GM18507 (cell line): ENCODE measurements at places on chromosomes 13 and 19.

DNA sequence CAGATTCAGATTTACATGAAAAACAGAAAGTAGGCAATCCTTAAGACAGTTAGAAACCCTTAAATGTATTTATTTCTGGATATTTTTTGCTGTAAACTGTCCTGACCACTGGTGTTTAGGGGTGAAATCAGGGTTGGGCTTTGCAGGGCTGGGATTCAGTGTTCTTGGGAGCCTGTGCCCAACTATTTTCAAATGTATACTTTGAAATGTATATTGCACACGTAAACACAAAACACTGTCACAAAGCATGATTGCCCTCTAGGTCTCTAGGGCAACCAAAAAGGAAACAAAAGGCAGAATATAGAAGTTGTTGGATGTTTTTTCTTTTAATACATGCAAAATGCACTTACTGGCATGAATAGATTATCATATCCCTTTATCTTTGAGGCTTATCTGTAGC is 1185.4 kb downstream of the DIAPH3 start:
- DNase-seq, result no peak

DNA sequence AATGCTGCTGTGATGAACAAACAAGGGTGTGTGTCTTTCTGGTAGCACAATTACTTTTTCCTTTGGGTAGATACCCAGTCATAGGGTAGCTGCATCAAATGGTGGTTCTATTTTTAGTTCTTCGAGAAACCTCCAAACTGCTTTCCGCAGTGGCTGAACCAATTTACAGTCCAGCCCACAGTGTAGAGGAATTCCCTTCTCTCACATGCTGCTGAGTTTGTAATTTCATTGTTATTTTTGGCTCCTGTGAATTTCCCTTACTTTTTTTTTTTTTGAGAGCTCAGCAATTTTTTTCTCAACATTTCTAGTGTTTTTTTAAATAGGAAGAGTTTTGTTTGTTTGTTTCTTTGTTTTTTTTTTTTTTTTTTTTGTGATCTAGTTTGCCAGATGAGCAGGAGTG is 37.5 kb upstream of the ADGRE1 start:
- DNase-seq, result no peak

DNA sequence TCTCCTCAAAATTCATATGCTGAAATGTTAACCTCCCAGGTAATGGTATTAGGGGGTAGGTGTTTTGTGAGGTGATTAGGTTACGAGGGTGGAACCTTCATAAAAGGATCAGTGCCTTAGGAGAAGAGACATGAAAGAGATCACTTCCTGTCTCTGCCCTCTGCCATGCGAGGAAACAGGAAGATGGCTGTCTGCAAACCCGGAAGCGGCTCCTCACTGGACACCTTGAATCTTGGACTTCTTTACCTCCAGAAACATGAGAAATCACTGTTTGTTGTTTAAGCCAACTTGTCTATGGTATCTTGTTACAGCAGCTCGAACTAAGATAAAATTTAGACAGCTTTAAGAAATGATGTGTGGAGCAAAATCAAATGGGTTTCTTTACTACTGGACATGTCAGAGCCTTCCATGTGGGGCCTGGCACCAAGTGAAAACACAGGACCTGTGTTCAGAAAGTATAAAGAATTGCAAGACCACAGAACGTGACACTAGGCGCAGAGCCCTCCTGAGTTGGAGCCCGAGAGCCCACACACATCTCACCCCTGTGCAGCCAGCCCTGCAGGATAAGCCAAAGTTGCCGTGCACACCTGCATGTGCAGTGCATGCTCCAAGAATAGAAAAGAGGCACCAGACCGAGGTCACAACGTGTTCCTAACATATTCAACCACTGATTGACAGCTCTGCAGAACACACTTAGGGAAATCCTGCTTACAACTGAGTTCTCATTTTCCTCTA is 112.5 kb upstream of the UQCRFS1 start:
- DNase-seq, result no peak

- peak; percentile 39 for DNase-seq
Measured at GRCh38 chr13:39616087-39616694, 13.2 kb upstream of the LHFPL6 start.

- no peak for DNase-seq
Measured at GRCh38 chr19:4473011-4473762, 1.1 kb downstream of the HDGFL2 start.

- DNase-seq, result no peak
Measured at GRCh38 chr19:40598121-40598917, 2.9 kb upstream of the LTBP4 start.

DNA sequence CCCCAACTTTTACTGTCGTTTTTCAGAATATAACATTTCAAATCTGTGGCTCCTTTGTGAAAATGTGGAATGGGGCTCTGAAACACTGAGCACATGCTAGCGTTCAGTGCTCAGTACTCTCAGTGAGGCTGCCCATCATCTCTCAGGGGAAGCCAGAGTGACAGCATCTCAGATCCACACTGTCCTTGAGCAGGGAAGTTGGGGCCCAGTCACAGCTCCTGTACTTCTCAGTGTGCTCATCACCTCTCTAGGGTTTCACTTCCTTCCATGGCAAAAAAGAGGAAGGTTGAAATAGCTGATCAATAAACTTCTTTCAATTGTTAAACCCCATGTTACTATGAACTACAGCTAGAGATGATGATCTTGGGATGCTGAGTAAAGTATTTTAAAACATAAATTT is 565.9 kb upstream of the SPRY2 start:
- DNase-seq, result no peak

GRCh38 chr19:29660835-29661234 is 4.4 kb upstream of the PLEKHF1 start:
- DNase-seq, result no peak

- DNase-seq, result no peak
Measured at GRCh38 chr13:49220036-49220855, at the start of gene MLNR. TSS of gene MLNR (plus strand) at chr13:49220338. CDS start at chr13:49220338, 0 bp downstream.

GRCh38 chr13:84208246-84208910 is 326.1 kb upstream of the SLITRK1 start:
- no peak for DNase-seq

DNA sequence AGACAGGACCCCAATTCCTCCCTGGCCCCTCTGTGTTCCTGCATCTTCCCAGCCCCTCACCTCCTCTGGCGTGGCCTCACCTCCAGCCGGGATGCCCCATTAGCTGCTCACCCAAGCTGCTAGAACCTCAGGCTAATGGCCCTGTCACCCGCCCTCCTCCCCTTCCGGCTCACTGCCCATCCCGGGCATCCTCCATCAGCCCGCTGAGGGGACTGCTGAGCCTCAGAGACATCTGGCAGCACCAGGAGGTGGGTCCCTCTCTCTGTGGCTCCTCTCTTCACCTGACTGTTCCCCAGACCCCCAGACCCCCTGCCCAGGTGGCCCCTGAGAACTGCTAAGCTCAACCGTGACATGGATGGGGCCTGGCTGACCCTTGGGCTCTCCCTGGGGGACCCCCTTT is 2.9 kb downstream of the FFAR1 start:
- DNase-seq, result no peak

DNA sequence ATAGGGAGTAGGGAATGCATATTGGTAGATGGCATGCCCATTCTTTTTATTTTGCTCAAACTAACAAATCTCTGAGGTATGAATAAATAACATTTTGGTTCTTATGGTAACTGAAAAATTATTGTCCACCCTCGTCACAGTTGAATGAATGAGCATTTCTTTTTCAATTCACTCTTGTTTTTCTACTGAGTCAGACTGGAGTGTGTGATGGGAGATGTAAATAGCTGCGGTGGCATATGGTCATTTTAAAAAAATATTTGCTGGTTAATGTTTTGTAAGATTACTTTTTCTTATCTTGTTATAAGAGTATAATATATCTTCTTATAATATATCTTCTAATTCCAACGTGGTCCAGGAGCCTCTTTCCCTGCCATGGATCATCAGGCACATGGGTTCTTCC is 586.5 kb downstream of the SLITRK5 start:
- no peak for DNase-seq

- DNase-seq, result no peak
Measured at GRCh38 chr19:46616631-46617322, 8.1 kb downstream of the PTGIR start.

DNA sequence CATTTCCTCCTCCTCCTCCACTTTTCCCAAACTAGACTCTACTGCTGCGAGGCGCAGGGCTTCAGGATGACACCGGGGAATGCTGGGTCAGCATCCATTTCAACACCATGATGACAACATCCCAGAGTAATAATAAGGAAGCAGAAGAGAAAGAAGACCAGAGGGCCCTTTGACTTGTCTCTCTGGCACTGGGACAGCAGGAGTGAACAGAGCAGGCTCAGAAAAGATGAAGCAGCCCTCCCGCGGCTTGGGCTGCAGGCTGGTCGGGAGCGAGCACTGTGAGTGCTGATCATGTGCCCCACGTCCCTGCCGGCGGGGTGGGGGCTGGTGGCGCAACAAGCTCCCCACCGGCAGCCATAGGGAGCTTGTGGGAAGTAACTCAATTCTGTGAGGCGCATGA is 30.5 kb downstream of the RANBP3 start:
- no peak for DNase-seq

GRCh38 chr13:73421310-73421912 is 362.6 kb downstream of the KLF5 start:
- DNase-seq, result no peak

- no peak for DNase-seq
Measured at GRCh38 chr19:7788933-7789323, 25.9 kb downstream of the CLEC4M start.

DNA sequence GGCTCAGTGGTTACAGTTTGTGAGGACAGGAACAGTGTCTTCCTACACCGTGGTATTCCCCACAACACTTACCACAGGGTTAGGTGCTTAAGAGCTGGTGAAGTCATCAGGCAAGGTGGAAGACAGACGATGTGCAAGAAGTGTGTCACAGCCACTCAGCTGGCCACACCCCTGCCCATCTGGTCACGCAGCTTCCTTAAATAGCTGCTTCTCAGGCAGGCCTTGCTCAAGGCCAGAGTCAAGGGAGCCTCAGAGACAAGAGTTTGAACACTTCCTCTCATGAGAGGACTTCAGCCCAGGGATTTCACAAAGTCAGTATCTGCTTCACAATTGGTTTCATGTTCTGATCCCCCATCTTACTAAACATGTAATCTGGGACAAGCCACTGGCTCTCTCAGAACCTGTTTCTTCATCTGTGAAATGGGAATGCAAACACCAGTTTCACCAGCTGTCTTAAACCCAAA is 80.3 kb upstream of the FRY start:
- peak; percentile 30 for DNase-seq

- no peak for DNase-seq
Measured at GRCh38 chr13:36606060-36606459, 67.8 kb upstream of the SERTM1 start.

- DNase-seq, result no peak
Measured at GRCh38 chr19:41801792-41802211, 5.4 kb downstream of the CEACAM3 start.

GRCh38 chr13:100540621-100541020 is 48.0 kb downstream of the GGACT start:
- DNase-seq, result no peak

DNA sequence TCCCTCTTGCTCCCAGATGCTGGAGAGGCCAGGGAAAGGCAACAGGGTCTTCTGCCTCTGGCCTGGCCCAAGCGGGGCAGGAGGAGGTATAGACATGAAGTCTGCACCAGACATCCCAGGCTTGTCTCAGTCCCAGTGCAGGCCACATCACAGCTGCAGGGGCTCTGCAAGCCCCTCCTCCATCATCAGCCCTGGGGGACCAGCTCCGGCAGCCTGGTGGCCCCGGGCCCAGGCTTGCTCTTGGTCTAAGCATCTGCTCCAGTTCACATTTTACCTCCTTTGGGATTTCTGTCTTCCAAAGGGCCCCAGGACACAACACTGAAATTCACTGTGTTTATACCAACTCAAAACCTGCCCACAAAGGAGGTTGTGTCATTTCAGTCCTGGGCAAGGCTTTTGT is 359.4 kb downstream of the ZNF536 start:
- DNase-seq, result no peak

DNA sequence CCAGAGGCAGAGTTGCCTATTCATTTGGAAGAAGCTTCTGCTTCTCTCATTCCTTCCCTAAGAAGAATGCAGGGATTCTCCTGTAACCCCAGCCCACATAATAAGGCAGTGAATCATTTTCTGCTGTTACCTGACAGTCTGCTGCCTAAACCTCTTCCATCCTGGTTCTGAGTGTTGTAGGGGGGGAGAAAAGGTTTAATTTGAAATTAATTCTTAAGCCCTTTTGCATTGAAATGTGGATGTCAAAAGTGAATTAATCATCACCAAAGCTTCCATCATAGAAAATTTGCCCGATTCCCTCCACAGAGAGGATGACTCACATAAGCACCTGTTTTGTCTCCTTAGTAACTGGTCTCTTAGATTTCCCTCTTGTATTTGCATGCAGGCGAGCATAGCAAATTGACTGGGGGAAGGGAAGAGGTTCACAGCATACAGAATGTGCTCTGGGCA is 146.7 kb upstream of the FNDC3A start:
- DNase-seq, result no peak

- DNase-seq, result no peak
Measured at GRCh38 chr19:58304748-58305064, 471 bp upstream of the ERVK3-1 start.

- DNase-seq, result no peak
Measured at GRCh38 chr19:35628264-35628564, 622 bp upstream of the RBM42 start.

DNA sequence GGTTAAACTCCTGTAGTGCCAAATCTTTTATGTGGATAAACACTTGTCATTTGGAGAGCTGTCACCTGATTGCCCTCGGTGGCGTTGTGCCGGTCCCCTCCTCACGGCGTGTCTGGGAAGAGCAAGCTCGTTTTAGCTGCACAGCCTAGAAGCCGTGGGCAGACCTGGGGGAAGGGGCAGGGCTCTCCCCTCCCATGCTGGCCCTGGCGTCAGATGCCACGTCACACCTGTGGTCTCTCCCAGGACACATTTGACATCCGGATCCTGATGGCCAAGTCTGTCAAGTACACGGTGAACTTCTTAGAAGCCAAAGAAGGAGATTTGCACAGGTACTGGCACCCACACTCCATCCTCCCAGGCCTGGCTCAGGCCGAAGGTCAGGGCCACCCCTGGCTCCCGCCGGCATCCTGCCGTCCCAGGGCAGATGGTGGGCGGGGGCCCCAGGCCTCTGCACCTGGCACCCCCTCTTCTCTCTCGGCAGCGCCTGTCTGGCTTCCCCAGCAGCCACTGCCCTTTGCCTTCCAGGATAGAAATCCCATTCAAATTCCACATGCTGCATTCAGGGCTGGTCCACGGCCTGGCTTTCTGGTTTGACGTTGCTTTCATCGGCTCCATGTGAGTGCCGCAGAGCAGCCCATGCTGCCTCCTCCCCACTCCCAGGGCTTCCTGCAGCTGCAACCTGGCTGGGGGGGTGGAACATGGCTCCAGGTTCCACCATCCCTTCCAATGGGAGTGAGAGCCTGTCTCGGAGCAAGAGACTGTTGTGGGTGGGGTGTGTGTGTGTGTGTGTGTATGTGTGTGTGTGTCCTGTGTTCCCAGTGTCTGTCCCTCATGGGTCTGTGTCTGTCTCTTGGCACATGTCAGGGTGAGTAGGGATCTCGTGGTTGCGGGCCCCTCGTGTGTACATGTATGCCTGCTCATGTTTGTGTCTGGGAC is 8.8 kb downstream of the YIPF2 start:
- DNase-seq, result no peak

DNA sequence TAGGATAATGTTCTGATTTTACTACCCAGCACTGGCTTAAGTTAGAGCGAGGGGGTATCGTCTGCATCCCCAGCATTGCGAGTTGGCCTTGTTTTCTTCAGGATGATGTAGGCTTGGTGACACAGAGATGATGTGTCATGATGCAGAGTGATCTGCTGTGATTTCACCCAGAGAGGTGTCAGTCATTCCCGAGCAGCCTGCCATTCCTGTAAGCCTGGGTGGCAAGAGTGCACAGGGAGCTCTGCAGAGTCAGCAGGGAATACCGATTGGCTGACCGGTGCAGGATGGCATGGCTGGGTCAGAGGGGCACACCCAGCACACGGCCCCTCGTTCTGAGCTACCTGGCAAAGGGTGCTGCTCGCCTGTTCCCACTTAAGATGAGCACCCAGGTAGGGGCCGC is 15.8 kb upstream of the GJB6 start:
- DNase-seq, result no peak
